ENCODE measurements at places on chromosomes 4 and X.

- no peak for DNase-seq
Observed at GRCh38 chr4:160110891-160111290, 1008.0 kb downstream of the RAPGEF2 start.

- DNase-seq: no peak
Observed at GRCh38 chr4:7218686-7219085, 26.3 kb downstream of the SORCS2 start.

- no peak for DNase-seq
Observed at GRCh38 chr4:99754756-99755155, 61.9 kb upstream of the DAPP1 start.

DNA sequence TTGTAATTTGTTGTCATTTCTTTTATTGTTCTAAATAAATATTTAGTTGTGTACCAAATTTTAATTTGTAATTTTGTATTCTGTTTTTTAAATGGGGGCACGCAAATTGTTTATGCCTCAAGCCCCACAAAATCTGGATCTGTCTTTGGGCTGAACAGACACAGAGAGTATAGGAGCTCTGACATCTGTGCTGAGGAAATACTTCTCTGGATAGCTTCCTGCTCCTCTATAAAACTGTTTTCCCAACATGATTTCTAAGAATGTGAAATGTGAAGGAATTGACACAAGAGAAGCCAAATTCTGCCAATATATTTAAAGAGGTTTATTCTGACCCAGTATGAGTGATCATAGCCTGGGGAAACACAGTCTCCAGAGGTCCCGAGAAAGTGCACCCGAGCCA lies 93.0 kb downstream of the IL13RA2 start:
- no peak for DNase-seq

GRCh38 chrX:119755981-119756533 lies 2.3 kb upstream of the SOWAHD start:
- DNase-seq: peak; percentile 28

DNA sequence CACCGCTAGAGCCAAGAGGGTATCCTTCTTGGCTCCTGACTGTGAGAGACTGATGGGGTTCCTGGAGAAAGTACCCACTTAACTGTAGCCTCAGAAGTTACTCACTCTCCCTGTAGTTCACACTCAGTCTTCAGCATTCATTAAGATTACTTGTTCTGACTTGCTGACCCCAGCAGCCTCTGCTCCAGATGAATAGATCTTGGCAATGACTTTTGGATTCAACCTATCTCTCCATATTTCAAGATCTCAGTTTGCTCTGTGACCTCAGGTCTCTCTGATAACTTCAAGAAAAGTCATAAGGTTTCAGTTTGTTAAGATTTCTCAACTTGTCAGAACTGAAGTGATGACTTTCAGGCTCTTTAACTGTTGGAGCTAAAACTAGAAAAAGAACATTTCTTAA lies 825.6 kb downstream of the PCDH7 start:
- DNase-seq: no peak

Data from stimulated activated CD4-positive, alpha-beta T cell treated with anti-CD3 and anti-CD28 coated beads, Interleukin-4, amount 100 ng/mL, for 4 hours (primary cell).